ENCODE measurements at places on chromosomes 2 and 18. TPM values are rescaled to one million over a fixed set of nuclear protein-coding genes. Genes with fewer than 3 reads are reported as not detected.

DNA sequence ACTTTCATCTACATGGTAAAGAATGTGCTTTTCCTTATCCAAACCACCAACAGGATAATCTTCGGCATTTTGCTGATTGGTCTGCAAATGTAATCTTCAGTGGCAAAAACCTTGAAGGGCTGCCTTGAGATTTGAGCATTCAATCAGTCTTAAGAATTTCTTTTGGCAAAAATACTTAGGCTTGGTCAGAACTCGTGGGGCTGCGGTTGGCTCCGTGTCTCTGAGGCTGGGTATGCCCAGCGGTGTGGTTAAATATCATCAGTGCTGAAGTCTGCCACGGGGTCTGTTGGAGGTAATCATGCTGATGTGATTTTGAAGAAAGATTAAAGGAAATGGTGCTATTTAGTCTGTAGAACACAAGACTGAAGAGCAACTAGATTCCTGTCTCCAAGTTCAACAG lies 262.6 kb downstream of the EN1 start:
- no peak overlapping the region for H3K27ac ChIP-seq
- no peak for DNase-seq
- no peaks in the 10 kb centered on the region for H3K4me1 ChIP-seq
- H3K4me3 ChIP-seq, result no peak overlapping the region
- H3K36me3 ChIP-seq, result no peaks in the 10 kb centered on the region
- no peaks in the 10 kb centered on the region for H3K27me3 ChIP-seq

The CAPN13 gene
- total RNA-seq, result not detected

The CHRNG gene
- not detected for total RNA-seq

DNA sequence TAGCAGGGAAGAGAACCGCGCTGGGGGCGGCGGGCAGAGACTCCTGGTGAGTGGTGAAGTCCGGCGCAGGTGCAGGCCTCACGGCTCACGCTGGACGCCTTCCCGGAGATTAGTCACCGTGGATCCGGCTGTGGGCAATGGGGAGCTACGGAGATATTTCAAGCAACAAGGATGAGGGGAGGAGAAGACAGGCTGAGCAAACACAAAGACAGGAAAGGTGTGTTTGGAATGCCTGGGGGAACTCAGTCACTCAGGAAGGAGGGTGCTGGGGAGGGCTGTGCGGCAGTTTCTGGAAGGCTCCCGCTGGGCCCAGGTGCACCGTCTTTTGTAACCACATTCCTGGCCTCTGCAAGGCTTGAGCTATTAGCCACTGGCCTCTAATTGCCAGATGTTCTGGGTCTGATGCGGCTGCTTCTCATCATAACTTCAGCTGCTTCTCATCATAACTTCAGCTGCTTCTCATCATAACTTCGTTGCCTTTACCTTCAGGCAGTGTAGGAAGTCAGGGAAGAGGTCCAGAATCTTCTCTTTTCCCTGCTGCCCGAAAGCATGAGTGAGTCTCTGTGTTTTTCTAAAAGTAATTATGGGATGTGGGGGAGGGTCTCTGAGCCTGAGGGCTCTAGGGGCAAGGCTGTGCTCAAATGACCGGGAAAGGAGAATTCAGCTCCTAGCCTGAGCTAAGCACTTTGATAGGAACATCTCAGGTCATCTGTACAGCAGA lies 118.9 kb downstream of the PXDN start:
- no peak overlapping the region for H3K27ac ChIP-seq
- no peaks in the 10 kb centered on the region for H3K36me3 ChIP-seq
- H3K4me1 ChIP-seq, result no peaks in the 10 kb centered on the region
- no peak overlapping the region for H3K4me3 ChIP-seq

- no peaks in the 10 kb centered on the region for H3K4me1 ChIP-seq
- no peak overlapping the region for H3K4me3 ChIP-seq
- no peak for DNase-seq
- H3K27me3 ChIP-seq, result no peaks in the 10 kb centered on the region
Measured at GRCh38 chr2:82652117-82652516, 1807.0 kb downstream of the SUCLG1 start.

The KIF1A gene
- 1.5 TPM for total RNA-seq

GRCh38 chr2:78967294-78967693 lies 58.2 kb upstream of the REG3G start:
- no peaks in the 10 kb centered on the region for H3K36me3 ChIP-seq
- H3K27me3 ChIP-seq, result no peaks in the 10 kb centered on the region
- no peaks in the 10 kb centered on the region for H3K4me1 ChIP-seq
- no peak overlapping the region for H3K4me3 ChIP-seq

DNA sequence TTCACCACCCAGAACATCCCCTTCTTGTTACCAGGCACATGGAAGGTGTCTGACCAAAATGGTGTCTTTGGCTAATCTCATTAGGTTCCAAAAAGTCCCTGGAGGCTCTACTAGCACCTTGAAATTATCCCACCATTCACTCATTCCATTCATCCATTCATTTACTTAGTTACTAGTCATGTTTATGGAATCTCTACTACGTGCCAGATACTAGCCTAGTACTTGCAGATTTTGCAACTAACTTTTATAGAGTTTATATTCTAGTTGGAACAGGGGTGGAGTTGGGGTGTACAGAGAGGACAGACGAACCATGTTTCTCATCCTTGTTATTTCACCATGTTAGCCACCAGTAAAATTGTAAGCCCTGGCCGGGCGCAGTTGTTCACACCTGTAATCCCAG lies 4.0 kb upstream of the NOP58 start:
- no peaks in the 10 kb centered on the region for H3K36me3 ChIP-seq
- no peak for DNase-seq
- H3K4me3 ChIP-seq, result no peak overlapping the region
- H3K27ac ChIP-seq, result no peak overlapping the region
- H3K4me1 ChIP-seq, result peaks cover 6% of the 10 kb centered on the region

DNA sequence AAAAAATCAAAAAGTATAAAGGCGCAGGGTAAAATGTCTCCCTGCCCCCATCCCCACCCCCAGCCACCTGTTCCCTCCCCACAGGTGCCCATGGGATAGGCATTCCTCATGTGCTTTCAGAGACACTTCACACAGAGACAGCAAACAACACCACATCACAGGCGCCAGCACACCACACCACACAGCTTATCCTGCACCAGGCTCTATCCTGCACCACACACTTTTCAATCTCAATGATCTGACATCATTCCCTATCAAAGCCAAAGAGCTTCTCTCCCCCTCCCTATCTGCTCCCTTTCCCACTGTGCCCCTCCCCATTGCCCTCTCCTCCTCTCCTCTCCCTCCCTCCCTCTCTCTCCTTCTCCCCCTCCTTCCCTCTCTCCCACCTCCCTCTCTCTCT lies 15.5 kb downstream of the FAM178B start:
- no peaks in the 10 kb centered on the region for H3K36me3 ChIP-seq
- no peak overlapping the region for H3K4me3 ChIP-seq
- H3K27ac ChIP-seq, result peak overlapping the region; percentile 67

The BBS5 gene
- 2.2 TPM for total RNA-seq

DNA sequence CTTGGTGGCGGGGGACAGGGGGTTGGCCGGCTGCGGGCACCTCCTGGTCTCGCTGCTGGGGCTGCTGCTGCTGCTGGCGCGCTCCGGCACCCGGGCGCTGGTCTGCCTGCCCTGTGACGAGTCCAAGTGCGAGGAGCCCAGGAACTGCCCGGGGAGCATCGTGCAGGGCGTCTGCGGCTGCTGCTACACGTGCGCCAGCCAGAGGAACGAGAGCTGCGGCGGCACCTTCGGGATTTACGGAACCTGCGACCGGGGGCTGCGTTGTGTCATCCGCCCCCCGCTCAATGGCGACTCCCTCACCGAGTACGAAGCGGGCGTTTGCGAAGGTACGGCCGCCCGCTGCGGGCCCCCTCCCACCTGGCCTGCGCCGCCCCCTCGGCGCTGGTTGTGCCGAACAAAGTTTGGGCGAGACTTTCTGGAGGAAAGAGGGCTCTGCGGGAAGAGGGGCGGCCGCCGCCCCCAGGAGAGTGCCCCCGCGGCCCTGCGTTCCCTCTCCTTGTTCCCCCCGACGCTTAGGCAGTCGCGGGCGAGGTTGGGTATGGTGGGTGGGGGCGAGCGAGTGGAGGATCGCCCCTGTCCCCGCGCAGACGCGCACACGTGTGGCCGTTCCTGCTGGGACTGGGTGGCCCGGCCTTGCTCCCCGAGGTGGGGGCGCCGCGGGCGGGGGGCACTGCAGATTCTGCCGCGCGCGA lies 866 bp downstream of the CRIM1 start:
- H3K27me3 ChIP-seq, result peaks cover 42% of the 10 kb centered on the region
- no peaks in the 10 kb centered on the region for H3K36me3 ChIP-seq
- peak; percentile 53 for DNase-seq
- peak overlapping the region; percentile 83 for H3K4me3 ChIP-seq
- H3K4me1 ChIP-seq, result peaks cover 31% of the 10 kb centered on the region

DNA sequence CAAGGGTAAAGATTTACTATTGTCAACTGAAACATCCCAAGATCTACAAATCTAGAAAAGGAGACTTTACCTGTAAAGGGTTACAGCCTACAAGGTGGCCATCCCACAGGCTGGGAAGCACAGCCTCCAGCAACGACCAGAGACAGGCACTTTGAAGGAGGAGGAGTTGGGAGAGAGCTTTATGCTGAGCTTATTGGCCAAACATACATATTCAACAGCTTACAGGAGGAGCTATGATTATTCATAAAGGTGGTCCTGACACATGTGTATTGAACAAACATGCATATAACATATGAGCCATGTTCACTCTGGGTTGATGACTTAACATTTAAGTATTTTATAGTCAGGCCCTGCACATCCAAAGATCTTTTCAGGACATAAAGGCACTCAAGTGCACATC lies 11.1 kb upstream of the ABCA12 start:
- DNase-seq, result no peak
- H3K27ac ChIP-seq, result no peak overlapping the region
- no peaks in the 10 kb centered on the region for H3K27me3 ChIP-seq

DNA sequence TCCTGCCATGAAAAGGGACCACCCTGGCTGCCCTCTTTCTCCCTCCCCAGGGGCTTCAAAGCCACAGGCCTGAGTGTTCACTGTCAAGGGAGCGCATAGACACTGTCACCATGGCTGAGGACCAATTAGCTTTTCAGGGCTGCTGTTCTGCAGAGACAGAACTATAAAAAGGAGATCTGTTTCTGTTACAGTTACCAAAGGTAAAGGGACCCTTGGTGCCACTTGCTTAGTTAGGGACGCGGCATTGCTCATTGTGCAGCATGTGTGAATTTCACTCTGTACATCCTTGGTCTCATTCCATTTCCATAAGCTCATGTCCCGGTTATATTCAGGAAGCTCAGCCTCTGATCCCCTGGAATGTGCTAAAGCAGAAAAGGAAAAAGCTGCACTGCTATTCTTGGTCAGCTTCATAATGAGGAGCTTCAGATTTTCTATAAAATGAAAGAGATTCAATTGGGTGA lies 55.5 kb upstream of the RNF152 start:
- peaks cover 32% of the 10 kb centered on the region for H3K27me3 ChIP-seq
- H3K36me3 ChIP-seq, result no peaks in the 10 kb centered on the region
- H3K4me1 ChIP-seq, result peaks cover 24% of the 10 kb centered on the region
- no peak overlapping the region for H3K27ac ChIP-seq
- H3K4me3 ChIP-seq, result no peak overlapping the region
- no peak for DNase-seq

The ELOA2 gene
- not detected for total RNA-seq

DNA sequence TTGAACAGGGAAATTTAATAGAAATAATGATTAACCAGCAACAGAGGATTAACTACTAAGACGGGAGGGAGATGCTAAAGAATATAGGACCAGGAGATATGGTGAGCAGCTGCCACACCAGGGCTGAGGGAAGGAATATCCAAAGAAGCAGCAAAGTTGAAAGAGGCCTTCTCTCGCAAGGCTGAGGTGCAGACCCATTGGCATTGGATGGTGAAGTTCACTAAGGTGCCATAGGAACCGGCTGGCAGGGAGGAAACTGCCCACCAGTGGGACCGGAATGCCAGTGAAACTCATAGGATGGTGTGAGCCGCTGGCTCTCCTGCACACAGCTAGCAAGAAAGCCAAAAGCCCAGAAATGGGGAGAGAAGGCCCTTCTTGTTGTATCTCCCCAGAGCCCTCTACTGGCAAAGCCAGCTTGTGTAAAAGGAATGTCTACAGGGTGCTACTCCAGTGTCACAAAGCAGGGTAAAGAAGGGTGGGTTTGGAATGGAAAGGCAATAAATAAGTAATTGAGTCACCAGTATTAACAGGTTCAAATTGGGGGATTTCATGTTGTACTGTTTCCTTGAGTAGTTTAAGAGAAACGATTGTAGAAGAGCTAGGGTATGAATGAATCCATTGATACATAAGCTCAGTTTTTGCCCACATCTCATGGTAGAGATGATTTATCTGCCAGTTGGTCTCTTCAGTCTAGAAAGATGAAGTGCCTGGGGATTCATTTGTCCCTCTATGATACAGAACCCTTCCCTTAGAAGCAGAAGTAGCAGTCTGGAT lies 36.0 kb downstream of the FARP2 start:
- H3K27ac ChIP-seq, result no peak overlapping the region
- no peak overlapping the region for H3K4me3 ChIP-seq
- peaks cover 3% of the 10 kb centered on the region for H3K36me3 ChIP-seq
- H3K27me3 ChIP-seq, result no peaks in the 10 kb centered on the region

The WNT10A gene
- total RNA-seq, result not detected

DNA sequence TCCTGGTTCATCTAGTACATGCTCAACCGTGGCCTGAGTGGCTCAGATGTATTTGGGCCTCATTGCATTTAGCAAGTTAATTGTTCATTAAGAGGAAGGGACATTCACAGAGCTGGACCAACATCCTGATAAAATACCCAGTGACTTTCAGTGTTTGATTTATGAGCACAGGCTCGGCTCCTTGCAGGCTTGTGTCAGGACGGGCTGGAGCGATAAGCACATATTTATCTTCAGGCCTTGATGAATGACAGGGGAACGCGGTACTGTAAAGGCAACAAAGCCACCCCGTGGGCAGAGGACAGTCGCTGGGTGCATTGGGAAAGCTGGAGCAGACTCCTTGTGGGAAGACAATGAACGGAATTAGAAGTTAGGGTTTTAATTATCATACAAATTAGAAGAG lies 548.6 kb upstream of the HS6ST1 start:
- H3K4me1 ChIP-seq, result no peaks in the 10 kb centered on the region
- no peak overlapping the region for H3K27ac ChIP-seq
- no peak for DNase-seq
- H3K36me3 ChIP-seq, result no peaks in the 10 kb centered on the region
- no peaks in the 10 kb centered on the region for H3K27me3 ChIP-seq

The DLX2 gene
- total RNA-seq, result not detected

- no peak for DNase-seq
- H3K36me3 ChIP-seq, result no peaks in the 10 kb centered on the region
- H3K27ac ChIP-seq, result no peak overlapping the region
- no peaks in the 10 kb centered on the region for H3K27me3 ChIP-seq
- no peaks in the 10 kb centered on the region for H3K4me1 ChIP-seq
- no peak overlapping the region for H3K4me3 ChIP-seq
Measured at GRCh38 chr2:63218800-63219526, 168.3 kb downstream of the OTX1 start.

- H3K27ac ChIP-seq, result no peak overlapping the region
- H3K36me3 ChIP-seq, result no peaks in the 10 kb centered on the region
- no peak for DNase-seq
- H3K4me3 ChIP-seq, result no peak overlapping the region
- no peaks in the 10 kb centered on the region for H3K4me1 ChIP-seq
Measured at GRCh38 chr2:121865914-121866313, 110.5 kb downstream of the TSN start.

- no peak overlapping the region for H3K4me3 ChIP-seq
- peaks cover 8% of the 10 kb centered on the region for H3K4me1 ChIP-seq
- no peaks in the 10 kb centered on the region for H3K36me3 ChIP-seq
- DNase-seq, result no peak
- H3K27ac ChIP-seq, result no peak overlapping the region
Measured at GRCh38 chr2:195356920-195357440, 300.0 kb upstream of the SLC39A10 start.

The COLEC11 gene
- total RNA-seq, result not detected

The NAT8 gene
- total RNA-seq, result not detected

- no peak for DNase-seq
- H3K36me3 ChIP-seq, result no peaks in the 10 kb centered on the region
- H3K27ac ChIP-seq, result no peak overlapping the region
- no peak overlapping the region for H3K4me3 ChIP-seq
- peaks cover 11% of the 10 kb centered on the region for H3K27me3 ChIP-seq
- H3K4me1 ChIP-seq, result no peaks in the 10 kb centered on the region
Measured at GRCh38 chr2:18436503-18437005, 123.9 kb downstream of the RDH14 start.

The MOCOS gene
- total RNA-seq, result 0.47 TPM

All from activated CD8-positive, alpha-beta T cell treated with anti-CD3 and anti-CD28 coated beads, Interleukin-2, amount 10 ng/mL, durations not matched to agents 7 days and 5 days (primary cell).